ENCODE measurements at places on chromosomes 2 and 18.

DNA sequence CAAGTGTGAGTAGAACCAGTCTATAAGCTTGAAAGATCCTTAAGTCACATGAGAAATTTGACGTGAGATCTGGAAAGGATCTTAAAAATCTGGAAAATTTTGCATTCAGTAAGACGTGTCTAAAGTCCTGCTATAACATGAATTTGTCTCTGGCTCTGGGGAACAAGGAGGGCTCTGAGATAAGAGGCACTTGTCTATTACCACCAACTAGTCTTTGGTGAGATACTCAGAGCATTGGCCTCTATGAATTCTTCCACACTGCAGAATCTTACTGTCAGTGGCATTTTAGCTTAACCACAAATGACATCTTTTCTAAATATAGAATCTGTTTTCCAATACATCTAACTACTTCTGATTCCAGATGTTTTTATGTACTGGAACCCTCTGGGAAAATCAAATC is 1504.5 kb downstream of the DPP10 start:
- no peak for DNase-seq

DNA sequence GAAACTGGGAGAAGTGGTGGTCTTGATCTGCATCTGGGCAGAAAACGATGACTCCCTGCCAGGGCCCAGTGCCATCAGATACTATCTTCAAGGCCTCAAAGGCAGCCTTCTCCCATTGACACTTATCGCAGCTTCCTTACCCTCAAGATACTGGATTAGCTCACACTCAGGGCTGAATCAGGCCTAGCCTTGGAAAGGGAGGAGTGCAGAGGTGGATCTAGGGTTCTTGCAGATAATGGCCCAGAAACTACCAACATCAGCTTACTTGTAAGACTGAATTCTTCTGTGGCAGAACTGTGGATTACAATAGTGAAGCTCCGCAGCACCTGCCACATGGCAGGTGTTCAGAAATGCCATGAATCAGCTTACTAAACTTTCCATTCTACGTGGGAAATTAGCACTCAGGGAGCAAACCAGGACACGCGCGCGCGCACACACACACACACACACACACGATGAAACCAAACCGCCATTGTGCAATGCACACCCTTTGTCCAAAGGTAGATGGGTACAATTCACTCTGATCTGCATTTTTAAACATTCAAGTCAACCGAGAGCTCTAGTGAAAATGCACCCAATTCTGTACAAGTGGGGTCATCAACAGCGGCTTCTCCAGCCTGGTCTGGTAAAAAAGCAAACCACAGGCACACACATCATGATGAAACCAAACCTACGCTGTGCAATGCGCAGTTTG is 26.3 kb upstream of the TMEM182 start:
- DNase-seq: no peak

DNA sequence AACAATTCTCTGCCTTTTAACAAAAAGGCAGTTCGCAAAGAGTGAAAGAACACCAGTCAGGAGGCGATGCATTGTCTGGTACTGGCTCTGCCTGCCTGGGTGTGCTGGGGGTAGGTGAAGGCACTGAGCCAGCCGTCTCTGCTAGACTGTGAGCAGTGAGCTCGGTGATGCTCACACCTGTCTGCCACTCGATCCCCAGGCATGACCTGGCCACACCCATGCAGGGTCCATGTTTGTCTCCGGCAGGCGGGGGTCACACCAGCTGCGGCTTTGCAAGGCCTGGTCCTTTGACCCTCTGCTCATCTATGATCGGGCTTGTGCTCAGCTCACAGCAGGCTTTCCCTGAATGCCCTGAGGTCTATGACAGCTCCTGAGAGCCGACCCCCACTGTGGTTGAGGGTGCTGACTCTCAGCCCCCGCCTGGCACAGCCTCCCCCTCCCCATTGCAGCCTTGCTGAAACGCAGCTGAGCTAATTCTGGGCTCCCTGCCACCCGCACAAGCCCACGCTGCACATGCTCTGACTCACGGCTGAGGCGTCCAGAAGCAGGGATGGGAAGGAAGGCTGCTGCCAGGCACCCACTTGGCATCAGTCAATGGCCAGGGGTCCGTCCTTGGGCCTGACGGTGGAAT is 23.7 kb downstream of the CRACDL start:
- DNase-seq: peak; percentile 50

DNA sequence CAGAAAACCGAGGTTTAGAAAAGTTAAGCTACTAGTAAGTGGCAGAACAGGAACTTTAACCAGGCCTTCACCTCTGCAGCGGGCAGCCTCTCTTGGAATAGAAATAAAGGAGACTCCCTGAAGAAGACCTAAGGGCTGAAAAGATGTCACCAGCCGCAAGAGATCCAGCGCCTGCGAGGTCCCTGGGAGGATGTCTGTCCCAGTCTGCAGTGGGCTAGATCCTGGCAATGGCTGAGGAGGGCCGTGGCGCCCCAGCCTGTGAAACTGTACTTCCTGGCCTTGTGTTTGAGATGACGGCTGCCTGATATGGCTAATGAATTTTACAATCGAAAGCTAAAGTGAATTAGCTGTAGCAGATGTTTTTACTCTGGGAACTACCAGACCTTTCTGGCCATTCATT is 300.6 kb upstream of the SALL3 start:
- DNase-seq: no peak

DNA sequence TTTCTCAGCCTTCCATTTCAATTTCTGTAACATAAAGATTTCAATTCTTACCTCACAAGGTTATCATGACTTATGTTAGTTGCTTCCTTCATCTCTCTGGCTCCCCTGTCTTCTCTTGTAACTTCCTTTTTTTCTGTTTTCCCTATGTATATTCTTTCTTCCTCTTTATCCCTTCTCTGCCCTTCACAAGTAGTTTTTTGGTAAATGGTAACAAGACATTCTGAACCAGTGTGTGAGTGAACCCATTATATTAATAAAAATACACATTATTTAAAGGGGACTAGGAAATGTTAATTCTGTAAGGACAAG is 8.4 kb downstream of the ACSL3 start:
- no peak for DNase-seq

DNA sequence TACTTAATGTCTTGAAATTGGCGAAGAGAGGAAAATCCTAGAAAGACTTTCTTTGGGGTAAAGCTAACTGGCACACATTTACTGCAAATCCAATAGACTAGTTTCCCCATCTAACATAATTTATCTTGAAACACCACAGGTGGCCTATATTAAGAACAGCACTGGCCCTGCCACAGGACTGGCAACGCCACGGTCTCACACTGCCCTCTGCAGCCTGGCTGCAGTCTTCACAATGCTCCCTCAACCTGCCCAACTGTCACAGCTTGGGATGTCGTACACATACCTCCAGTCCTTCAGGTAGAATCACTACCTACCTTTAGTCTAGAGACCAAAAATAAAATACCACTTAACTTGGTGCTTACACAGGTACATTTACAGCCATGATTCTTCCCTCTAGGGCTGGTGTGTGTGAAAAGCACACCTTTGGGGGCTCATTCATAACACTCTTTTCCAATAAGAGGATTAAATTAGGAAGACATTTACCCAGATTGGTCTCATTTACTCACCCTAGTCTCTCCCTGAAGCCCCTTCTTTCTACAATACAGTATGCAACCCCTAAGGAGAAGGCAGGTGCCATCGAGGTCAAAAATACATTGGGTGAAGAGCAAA is 222.2 kb downstream of the C1D start:
- peak; percentile 37 for DNase-seq

- DNase-seq: no peak
These were observed 31.9 kb downstream of the PTPN18 start for GRCh38 chr2:130387804-130388203.

DNA sequence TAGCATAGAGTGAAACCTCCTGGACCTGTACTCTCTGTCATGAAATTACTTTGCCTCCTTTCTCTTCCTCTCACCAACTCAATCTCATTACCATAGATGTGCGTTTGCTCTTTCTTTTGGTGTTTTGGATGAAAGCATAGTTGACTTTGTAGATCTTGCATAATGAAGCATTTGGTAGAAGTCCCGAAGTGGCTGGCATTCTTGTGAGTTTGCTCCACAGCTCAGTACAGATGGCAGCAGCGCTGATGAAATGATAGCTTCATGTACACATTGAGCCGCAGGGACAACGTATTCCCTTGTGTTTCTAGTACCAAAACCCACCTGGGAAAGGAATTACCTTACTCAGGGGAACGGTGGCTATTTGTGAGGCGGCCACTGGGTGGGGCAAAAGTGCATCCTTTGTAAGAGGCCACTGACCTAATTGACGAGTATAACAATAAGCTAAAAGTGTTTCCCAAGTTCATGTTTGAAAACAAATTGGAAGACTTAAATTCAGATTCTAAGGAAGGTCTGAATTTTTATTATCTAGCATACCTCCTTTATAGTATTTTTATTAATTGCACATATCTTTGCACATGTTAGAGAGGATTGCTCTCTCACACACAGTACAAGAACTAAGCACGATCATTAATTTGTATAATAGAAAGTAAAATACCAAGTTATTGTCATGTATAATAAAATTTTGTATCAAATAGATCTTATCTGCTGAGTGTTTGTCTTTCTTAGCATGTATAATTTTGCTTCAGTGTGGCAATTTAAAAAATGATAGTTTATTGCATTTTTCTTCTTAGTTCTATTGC is 25.4 kb upstream of the CDH7 start:
- DNase-seq: no peak

DNA sequence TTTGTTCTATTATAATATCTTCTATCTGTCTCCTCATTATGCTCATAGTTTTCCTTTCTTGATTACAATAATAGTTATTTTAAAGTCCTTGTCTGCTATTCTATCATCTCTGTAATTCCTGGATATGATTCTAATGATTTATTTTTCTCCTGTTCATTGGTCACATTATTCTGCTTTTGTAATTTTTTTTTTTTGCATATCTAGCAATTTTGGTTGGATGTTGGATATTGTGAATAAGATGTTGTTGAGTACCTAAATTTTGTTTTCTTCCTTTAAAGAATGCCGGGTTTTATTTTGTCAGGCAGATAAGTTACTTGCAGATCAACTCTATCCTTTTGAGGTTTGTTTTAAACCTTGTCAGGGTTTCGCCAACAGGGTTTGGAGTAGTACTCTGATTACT is 25.2 kb downstream of the KATNAL2 start:
- DNase-seq: no peak

DNA sequence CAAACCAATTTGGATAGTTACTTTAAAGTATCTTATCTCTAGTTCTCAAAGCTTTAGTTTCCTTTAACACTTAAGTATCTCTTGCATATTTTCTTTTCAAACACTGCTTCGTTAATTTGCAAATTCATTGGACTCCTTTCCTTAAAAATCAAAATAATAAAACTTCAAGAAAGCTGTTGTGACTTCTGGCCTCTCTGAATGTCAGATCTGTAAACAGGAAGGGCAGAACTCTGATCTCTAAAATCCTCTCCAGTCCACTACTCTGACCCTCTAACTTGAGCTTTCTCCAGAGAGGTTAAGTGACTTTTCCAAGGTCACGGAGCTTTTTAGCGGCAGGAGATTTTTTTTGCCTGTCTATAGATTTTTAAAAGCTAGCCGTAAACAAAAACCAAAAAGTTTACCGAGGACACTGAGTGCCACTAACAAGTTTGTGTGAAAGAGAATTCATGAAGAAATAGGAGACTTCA is 155.5 kb downstream of the TGIF1 start:
- no peak for DNase-seq

DNA sequence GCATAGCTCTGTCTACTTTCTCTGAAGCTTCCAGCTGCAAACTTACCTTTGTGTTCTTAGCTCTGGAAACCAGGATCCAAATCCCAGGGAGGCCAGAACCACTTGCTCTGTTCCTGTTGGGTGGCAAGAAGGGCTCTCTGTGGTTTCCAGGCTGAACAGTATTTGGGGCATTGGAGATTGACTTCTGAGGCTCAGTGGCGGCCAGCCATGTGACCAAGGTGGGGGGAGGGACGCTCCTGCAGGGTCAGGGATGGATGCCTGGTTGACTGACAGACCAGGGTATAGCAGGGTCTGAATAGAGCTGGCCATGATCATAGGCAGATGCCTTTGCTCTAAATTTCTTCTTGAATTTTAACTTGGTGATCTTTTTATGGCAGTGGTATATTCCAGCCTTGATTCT is 15.1 kb downstream of the SLC4A5 start:
- DNase-seq: no peak

DNA sequence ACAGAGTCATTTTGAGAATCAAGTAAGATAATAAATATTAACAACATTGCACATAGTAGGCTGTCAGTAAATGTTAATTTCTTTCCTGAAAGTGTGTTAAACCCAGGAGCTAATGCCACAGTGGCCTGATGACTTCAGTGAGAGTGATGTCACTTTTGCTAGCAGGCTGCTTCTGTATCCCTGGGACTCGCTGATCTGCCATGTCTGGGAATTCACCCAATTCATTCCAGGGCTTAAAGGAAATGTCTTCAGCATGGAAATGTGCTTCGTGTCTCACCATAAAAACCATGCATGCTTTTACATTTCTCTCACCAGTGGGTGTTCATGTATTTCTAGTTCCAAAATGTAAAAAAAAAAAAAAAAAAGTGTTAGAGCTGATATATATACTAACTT is 56.8 kb upstream of the MAPRE3 start:
- DNase-seq: no peak

GRCh38 chr2:200397785-200398184 is 91.3 kb downstream of the SPATS2L start:
- DNase-seq: no peak

- DNase-seq: no peak
These were observed 58.2 kb upstream of the PPM1B start for GRCh38 chr2:44110444-44110843.

DNA sequence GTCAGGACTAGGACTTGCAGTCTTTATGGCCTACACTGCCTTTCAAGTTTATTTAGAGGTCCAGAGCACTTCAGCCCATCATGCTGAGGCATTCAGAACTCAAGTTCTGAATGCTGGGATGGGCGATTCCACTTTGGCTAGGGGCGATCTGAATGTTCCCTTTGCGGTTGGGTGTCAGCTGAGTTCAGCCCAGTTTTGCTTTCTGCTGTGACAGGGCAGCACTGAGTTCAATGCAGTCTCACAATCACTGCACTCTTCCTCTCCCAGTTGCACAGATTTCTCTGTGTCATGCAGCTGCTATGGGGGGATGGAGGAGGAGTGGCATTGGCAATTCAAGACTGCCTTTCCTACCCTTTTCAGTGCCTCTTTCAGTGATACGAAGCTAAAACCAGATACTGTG is 1232.0 kb upstream of the FAM98A start:
- DNase-seq: no peak

DNA sequence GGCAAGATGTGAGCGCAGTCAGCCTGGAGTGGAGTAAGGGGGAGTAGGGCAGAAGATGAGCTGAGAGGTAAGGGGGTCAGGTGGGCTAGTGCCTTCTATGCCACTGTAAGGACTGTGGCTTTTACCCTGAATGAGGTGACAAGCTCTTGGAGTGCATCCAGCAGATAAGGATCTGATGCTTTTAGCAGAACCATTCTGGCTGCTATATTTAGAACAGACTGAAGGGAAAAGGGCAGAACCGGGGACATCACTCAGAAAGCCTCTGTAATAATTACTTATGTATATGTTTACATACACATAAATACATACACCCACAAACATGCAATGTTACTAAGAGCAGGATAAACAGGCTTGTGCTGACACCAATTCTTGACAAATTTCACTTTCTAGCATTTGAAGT is 124.8 kb downstream of the DTNB start:
- DNase-seq: no peak

Measured in fibroblast of skin of left quadriceps (primary cell).